ENCODE measurements at places on chromosomes 16 and 17.

- no peak for DNase-seq
These were observed 37.9 kb downstream of the NDEL1 start for GRCh38 chr17:8473451-8474192.

GRCh38 chr17:42246515-42246914, 29.7 kb downstream of the STAT5B start:
- no peak for DNase-seq

- no peak for DNase-seq
These were observed 1012.6 kb downstream of the CDH11 start for GRCh38 chr16:64109241-64109640.

- DNase-seq = no peak
These were observed 5.7 kb downstream of the FN3K start for GRCh38 chr17:82740906-82741759.

DNA sequence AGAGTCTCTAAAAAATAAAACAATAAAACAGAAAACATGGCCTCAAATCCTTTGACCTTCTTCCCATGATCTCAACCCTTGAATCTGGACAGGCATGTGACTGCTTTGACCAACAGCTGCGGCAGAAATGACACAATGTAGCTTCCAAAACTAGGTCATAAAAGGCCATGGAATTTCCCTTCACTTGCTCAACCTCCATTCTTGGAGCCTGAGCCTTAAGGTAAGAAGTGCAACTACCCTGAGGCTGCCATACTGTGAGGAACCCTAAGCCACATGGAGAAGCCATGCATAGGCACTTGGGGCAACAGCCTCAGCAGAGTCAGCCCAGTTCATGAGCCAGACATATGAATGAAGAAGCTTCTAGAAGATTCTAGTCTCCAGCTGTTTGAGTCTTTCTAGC, 75.7 kb upstream of the BRD7 start:
- no peak for DNase-seq

DNA sequence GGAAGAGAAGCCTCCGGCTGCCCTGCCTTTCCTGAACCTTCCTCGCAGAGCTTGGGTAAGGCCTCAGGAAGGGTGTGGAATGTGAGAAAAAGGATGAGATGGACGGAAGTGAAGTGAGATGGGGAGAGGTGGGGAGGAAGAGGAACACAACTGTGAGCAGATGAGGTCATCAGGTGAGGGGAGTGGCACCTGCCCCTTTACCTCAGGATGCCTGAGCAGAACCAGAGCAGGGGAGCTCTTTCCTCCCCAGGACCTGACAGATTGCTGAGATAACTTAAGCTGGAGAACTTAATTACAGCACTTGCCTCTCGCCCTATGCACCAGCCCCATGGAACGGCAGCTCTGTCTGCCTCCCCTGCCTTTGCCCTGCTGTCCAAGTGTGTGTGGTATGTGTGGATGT, 29.8 kb downstream of the TMEM132E start:
- no peak for DNase-seq

GRCh38 chr16:72425571-72426341, 253.8 kb upstream of the PMFBP1 start:
- DNase-seq = no peak

DNA sequence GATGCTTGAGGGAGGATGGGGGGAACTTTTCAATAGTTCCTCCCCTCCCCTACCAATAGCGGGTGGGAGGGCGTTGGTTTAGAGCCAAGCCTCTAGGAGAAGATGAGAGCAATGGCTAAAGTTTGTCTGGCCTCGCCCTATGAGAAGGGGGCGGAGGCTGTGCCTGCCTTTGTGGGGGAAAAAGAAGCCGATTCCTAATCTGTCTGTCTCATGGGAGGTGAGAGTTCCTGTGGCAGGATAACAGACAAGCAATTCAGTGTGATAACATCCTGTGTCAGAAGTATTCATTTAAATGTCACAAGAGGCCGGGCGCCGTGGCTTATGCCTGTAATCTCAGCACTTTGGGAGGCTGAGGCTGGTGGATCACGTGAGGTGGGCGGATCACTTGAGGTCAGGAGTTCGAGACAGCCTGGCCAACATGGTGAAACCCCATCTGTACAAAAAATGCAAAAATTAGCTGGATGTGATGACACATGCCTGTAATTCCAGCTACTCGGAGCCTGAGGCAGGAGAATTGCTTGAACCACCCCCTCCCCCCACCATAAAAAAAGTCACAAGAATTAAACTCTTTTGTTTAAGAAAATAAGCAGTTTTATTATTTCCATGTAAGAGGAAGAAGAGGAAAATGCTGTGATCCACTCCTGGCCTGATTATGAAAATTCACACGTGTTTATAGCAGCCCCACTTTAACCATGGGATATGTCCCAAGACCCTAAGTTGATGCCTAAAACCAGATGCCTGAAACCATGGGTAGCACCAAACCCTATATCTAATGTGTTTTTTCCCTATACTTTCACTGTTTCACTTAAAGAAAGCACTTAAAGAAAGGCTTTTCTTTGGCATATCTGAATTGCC, 1.7 kb downstream of the SLFN5 start:
- peak; percentile 82 for DNase-seq

- no peak for DNase-seq
These were observed 12.8 kb downstream of the BAHCC1 start for GRCh38 chr17:81408049-81408448.

- DNase-seq = no peak
These were observed 3.2 kb downstream of the HS3ST3A1 start for GRCh38 chr17:13598353-13599167.

GRCh38 chr17:42129109-42129837, 6.7 kb downstream of the HSPB9 start:
- DNase-seq = no peak

DNA sequence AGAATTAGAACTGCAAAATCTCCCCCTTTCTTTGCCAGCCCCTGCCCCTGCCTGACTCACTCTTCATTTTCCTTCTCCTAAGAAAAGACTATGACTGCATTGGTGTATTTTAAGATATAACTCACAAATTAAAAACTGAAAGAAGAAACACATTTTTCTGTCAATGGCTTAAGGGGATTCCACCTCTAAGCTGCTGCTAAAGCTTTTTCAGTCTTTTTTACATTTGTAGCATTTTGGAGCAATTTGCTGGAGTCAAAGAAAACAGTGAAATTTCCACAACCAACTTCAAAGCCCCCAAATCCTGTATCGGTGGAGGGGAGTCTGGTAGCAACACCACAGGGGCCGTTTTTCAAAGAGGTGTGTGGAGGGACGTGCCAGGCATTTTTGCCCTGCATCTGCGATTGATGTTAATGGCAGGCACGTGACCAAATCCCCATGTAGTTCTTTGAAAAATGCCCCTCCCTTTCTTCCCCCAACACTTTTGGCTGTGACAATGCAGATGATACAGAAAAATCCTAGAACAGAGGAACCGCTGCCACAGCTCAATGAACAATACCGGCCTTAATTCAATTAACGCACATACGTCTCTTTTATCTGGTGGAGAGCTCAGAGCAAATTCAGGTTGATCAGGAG, 28.5 kb downstream of the MAF start:
- no peak for DNase-seq

GRCh38 chr16:20249211-20249610, 78.1 kb downstream of the GP2 start:
- no peak for DNase-seq

DNA sequence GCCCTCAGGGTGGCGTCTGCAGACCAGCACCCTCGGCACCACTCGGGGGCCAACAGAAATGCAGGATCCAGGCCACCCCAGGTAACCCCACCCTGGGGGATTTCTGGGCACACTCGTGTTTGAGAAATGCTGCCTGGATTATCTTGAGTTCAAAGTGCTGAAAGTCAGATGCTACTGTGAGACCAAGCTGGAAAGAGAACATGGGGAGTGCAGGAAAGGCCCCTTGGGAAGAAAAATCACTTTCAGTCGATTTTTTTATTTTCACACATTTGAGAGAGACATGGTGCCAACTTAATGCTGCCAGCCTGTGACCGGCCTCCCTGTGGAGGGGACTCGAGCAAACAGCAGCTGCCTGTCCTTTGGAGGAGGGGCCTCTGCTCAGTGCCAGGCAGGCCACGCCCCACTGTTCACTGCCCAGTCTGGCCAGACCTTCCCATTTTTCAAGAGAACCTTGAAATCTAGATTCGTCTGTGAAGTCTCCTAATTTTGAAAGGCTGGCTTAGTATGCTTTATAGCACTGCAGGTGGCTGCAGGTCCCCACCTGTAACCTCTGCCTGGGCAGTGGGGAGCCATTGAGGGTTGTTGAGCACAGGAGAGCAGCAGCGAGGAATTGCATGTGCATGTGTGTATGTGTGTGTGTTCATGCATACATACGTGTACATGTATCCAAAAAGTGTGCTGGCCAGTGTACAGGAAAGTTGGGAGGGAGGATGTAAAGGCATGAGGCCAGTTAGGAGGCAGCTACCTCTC, 70.7 kb upstream of the PLCG2 start:
- DNase-seq = no peak

- DNase-seq = no peak
These were observed 214.1 kb downstream of the SEC14L1 start for GRCh38 chr17:77354670-77355455.

GRCh38 chr17:20098314-20098713, 89.2 kb downstream of the SPECC1 start:
- no peak for DNase-seq

- DNase-seq = no peak
These were observed 98.6 kb downstream of the BANP start for GRCh38 chr16:88049561-88050545.

- DNase-seq = no peak
These were observed 200.8 kb upstream of the KCNJ16 start for GRCh38 chr17:69874175-69874670.

DNA sequence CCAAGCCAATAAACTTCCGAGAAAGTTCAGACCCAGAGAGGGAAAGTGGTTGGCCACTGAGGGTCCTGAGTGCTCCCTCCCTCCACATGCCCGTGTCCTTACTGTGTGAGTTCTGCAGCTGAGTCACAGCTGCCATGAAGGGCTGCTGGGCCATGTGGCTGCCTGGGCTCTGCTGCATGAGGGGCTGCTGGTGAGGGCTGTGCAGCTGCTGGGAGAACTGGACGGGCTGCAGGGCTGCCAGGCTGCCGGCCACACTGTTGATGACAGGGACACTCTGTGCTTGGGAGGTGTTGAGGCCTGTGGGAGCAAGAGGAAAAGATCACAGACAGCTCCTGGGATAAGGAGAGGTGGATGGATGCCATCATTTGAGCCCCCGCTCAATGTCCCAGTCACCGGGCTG, 44.0 kb downstream of the HNF1B start:
- no peak for DNase-seq

DNA sequence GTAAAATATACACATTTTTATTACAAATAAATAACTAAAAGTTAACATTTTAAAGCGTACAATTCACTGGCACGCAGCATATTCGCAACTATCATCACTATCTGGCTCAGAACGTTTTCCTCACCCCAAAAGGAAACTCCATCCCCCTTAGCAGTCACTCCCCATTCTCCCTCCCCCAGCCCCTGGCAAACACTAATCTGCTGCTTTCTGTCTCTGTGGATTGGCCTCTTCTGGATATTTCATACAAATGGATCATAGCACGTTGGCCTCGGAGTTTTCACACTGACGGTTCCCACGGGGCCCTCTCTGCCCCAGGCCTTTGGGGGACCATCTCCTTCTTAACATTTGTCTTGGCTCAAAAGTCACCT, 64.6 kb downstream of the RTN4RL1 start:
- no peak for DNase-seq

All from stimulated activated naive CD8-positive, alpha-beta T cell treated with anti-CD3 and anti-CD28 coated beads, Interleukin-15, amount 100 ng/mL, for 72 hours (primary cell).